ENCODE measurements at places on chromosomes 4 and X.

- DNase-seq, result no peak
- no peak overlapping the region for H3K4me3 ChIP-seq
- H3K4me1 ChIP-seq, result peaks cover 10% of the 10 kb centered on the region
- H3K27ac ChIP-seq, result no peak overlapping the region
Measured at GRCh38 chr4:183349673-183350072, 27.4 kb upstream of the CLDN24 start.

DNA sequence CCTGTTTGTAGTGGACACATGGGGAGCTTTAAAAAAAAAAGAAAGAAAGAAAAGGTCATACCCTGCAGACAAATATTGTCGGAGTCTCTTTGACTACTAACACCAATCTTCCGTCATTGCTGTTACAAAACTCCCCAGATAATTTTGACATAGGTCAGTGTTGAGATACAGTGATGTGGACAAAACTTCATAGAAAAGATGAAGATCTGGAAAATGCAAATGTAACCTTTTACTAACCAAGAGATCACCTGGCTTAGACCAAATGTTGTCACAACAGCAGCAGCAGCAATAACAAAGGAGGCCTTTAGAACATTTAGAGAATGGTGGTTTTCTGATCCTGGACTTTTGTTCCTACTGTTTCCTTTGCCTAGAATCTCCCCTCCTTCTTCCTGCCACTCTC lies 8.1 kb upstream of the COMMD8 start:
- DNase-seq, result peak; percentile 13
- H3K27me3 ChIP-seq, result no peaks in the 10 kb centered on the region
- H3K36me3 ChIP-seq, result no peaks in the 10 kb centered on the region
- peaks cover 26% of the 10 kb centered on the region for H3K4me1 ChIP-seq
- no peak overlapping the region for H3K4me3 ChIP-seq

DNA sequence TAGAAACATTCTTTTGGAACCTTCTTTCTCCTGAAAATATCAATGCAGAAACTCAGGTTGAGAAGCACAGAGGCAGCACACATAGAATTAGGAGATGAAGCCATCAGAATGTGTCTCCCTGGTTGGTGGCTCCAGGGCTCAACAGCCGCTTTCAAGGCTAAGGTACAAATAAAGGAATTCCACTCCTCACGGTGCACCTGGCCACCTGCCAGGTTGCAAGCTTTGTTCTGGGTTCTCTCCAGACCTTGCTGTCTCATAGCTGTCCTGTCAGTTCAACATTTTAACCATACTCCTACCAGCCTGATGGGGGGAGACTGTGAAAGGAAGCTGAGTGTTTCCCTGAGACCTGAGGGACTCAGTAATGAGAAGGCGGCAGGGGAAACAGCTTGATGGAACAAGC lies 96.3 kb upstream of the HPF1 start:
- H3K27me3 ChIP-seq, result no peaks in the 10 kb centered on the region
- H3K4me1 ChIP-seq, result no peaks in the 10 kb centered on the region
- H3K4me3 ChIP-seq, result no peak overlapping the region

GRCh38 chrX:10574663-10575062 lies 45.7 kb downstream of the MID1 start:
- no peak overlapping the region for H3K27ac ChIP-seq
- no peaks in the 10 kb centered on the region for H3K27me3 ChIP-seq
- peaks cover 7% of the 10 kb centered on the region for H3K4me1 ChIP-seq

GRCh38 chr4:171017593-171017992 lies 795.6 kb upstream of the GALNTL6 start:
- no peak for DNase-seq
- H3K4me3 ChIP-seq, result no peak overlapping the region

- H3K4me3 ChIP-seq, result no peak overlapping the region
- H3K36me3 ChIP-seq, result no peaks in the 10 kb centered on the region
- no peaks in the 10 kb centered on the region for H3K4me1 ChIP-seq
- H3K27me3 ChIP-seq, result no peaks in the 10 kb centered on the region
- DNase-seq, result no peak
Measured at GRCh38 chrX:77937291-77937690, 26.8 kb downstream of the ATP7A start.

Measured in HepG2 (cell line).